ENCODE measurements at places on chromosomes 16 and 17.

GRCh38 chr17:82198092-82198491, 14.6 kb downstream of the CCDC57 start:
- no peak for DNase-seq
- no peak overlapping the region for H3K27ac ChIP-seq
- no peak overlapping the region for H3K4me3 ChIP-seq
- no peaks in the 10 kb centered on the region for H3K27me3 ChIP-seq
- peaks cover 11% of the 10 kb centered on the region for H3K36me3 ChIP-seq

GRCh38 chr17:38512473-38513058, 84.3 kb downstream of the ARHGAP23 start:
- no peak overlapping the region for H3K4me3 ChIP-seq
- peaks cover 43% of the 10 kb centered on the region for H3K4me1 ChIP-seq
- H3K27ac ChIP-seq = peak overlapping the region; percentile 89
- no peak for DNase-seq
- peaks cover 14% of the 10 kb centered on the region for H3K36me3 ChIP-seq

DNA sequence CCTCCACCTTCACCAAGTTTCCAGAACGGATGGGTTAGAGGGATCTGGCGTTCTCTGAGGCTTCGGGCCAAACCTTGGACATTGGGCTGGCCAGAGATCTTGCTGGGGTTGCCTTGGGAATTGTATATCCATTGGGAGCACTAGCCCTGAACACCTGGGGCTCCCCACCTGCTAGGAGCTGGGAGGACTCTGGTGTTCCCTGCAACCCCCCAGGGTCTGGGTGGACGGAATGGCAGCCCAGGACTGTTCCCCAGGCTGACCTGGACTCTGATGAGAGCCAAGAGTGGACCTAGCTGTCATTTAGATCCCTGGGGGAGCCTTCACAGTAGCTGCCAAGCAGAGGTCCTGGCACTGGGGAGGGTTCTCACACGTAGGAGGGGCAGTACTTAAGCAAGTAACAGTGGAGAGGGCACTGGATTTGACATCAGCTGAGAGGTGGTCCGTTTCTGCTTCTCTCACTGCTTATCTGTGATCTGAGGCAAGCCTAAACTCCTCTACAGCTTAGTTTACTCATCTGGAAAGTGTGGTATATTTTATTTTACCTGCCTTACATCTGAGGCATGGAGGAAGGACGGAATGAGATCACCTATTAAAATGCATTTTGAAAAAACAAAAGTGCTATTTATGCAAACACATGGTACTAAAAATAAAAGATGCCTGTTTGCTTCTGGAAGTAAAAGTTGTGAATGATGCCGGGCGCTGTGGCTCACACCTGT, 11.7 kb downstream of the SOCS3 start:
- no peak for DNase-seq
- H3K27me3 ChIP-seq = peaks cover 5% of the 10 kb centered on the region
- no peaks in the 10 kb centered on the region for H3K36me3 ChIP-seq
- H3K4me1 ChIP-seq = peaks cover 63% of the 10 kb centered on the region

DNA sequence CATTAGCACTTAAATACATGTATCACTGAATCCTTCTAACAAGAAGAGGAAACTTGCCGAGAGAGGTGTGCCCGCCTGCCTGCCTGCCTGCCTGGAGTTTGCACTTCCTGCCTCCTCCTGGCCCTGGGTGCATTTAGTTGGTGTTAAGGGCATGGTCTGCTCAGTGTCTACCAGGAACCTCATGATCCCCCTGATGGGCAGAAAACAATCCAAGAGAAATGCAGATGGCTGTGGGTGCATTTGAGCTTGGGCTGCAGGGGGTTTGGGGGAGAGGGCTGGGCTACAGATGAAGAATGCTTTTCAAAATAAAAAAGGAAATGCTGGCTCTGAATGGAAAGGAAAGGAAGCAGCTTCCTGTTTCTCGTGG, 10.1 kb downstream of the KSR1 start:
- DNase-seq = no peak
- H3K27ac ChIP-seq = no peak overlapping the region
- no peaks in the 10 kb centered on the region for H3K36me3 ChIP-seq
- peaks cover 5% of the 10 kb centered on the region for H3K4me1 ChIP-seq
- no peak overlapping the region for H3K4me3 ChIP-seq
- H3K27me3 ChIP-seq = peaks cover 9% of the 10 kb centered on the region

DNA sequence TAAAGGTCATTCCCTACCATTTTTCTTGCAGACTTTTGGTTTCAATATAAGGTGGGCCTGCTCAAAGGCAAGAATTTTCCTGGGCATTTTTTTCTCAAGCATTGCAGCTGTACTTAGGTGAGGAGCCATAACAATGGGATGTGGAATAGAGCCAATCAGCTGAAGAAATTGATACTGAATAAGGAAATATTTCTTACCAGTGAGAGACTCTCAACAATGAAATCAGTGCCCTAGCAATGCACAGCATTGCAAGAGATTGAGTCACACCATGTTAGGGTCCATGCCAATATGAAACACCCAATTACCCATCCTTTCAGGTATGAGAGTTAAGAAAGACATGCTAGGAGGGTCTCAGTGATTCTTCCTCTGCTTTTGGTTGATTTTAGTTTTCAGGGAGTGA, 237.6 kb downstream of the SOX9 start:
- peaks cover 29% of the 10 kb centered on the region for H3K36me3 ChIP-seq
- peaks cover 47% of the 10 kb centered on the region for H3K4me1 ChIP-seq
- H3K4me3 ChIP-seq = no peak overlapping the region
- H3K27ac ChIP-seq = peak overlapping the region; percentile 38
- H3K27me3 ChIP-seq = no peaks in the 10 kb centered on the region

DNA sequence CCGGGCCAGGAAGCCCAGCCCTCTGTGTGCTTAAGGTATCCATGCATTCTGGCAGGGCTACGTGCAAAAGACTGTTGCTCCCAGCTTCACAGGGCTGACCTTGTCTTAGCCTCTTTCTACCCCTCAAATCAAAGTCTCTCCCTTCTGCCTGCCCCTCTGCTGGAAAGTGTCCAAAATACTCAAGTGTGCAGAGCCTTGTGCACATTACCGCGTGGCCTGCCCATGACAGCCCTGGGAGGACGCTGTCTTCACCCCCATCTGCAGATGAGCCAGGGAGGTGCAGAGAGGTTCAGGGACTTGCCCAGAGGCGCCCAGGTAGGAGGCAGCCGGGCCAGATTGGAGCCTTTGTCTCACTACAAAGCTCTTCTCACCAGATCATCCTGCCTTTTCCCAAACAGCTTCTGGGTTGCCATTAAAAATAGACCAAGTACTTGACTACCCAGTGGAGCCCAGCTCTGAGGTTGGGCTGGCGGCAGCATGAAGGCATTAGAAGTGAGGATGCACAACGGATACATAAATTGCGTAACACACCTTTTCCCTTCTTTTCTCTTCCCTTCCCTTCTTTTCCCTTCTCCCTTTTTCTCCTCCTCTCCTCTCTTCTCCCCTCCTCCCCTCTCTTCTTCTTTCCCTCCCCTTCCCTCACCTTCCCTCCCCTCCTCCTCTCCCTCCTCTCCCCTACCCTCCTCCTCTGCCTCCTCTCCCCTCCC, 3.5 kb downstream of the CACNG4 start:
- no peaks in the 10 kb centered on the region for H3K4me1 ChIP-seq
- peaks cover 56% of the 10 kb centered on the region for H3K27me3 ChIP-seq
- H3K4me3 ChIP-seq = no peak overlapping the region
- H3K36me3 ChIP-seq = no peaks in the 10 kb centered on the region
- no peak for DNase-seq

DNA sequence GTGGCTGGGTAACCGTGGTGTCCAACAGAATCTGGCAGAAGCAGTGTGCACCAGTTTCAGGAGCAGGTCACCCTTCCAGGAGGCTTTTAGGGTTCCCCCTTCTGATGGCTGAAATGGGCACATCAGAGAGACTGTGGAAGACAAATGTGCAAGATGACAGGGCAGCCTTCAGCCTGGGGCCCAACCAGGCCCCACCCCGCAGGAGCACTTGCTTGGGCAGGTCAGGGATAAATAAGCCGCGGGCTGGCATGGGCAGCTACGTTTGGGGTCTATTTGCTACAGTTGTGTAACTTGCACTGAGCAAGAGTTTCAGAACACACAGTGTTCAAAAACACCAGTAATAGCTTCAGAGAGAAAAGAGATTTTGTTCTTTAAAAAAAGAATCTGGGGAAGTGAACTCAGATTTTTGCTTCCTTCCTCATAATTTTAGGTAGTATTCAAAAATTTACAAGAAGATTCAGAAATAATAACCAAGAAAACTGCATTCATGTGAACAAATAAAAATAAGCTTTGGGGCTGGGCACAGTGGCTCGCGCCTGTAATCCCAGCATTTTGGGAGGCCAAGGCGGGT, 44.9 kb upstream of the BAHCC1 start:
- H3K4me3 ChIP-seq = no peak overlapping the region
- no peak for DNase-seq
- H3K4me1 ChIP-seq = peaks cover 8% of the 10 kb centered on the region
- H3K27ac ChIP-seq = no peak overlapping the region
- H3K36me3 ChIP-seq = no peaks in the 10 kb centered on the region

DNA sequence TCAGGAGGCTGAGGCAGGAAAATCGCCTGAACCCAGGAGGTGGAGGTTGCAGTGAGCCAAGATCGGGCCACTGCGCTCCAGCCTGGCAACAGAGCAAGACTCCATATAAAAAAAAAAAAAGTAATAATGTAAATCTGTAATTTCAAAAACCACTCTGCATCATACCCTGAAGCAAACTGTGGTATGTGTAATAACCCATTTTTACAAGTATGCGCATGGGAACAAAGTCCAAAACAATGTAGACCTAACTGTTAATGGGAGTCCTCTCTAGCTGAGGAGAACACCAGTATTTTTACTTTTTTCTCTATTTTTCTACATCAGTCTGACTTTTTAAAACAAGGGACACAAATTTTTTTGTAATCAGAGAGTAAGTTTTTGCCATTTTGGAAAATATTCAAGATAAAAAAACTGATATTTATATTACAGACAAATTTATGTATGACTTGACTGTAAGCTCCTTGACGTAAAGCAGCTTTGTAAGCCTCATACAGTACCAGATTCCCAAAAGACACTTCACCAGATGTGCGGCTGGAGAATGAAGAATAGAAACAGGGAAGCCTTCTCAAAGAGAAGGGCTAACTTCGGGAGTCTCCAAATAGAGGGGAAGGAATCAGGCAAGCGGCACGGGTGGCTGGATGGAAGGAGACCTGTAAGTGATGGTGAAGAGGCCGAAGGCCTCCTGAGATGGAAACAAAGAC, 25.7 kb downstream of the CMTM4 start:
- H3K27me3 ChIP-seq = peaks cover under 1% of the 10 kb centered on the region
- peaks cover 12% of the 10 kb centered on the region for H3K4me1 ChIP-seq
- H3K27ac ChIP-seq = no peak overlapping the region
- no peaks in the 10 kb centered on the region for H3K36me3 ChIP-seq
- H3K4me3 ChIP-seq = no peak overlapping the region
- DNase-seq = no peak

DNA sequence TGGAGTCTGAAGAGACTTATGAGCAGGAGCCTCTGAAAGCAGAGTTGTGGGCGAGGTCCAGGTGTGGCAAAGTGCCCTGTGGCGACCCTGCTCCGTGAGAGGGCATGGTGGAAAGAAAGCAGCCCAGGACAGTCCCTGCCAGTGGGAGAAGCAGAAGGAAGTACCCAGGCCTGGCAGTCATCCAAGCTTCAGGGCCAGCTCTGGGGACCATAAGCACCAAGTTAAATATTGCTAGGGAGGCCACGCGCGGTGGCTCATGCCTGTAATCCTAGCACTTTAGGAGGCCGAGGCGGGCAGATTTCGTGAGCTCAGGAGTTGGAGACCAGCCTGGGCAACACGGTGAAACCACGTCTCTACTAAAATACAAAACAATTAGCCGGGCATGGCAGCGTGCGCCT, 4.9 kb upstream of the ASGR1 start:
- peaks cover 6% of the 10 kb centered on the region for H3K4me1 ChIP-seq
- no peak overlapping the region for H3K4me3 ChIP-seq
- H3K27me3 ChIP-seq = peaks cover 6% of the 10 kb centered on the region
- DNase-seq = no peak

- H3K4me3 ChIP-seq = peak overlapping the region; percentile 92
- no peak for DNase-seq
- H3K27ac ChIP-seq = peak overlapping the region; percentile 98
- H3K4me1 ChIP-seq = peaks cover 30% of the 10 kb centered on the region
- no peaks in the 10 kb centered on the region for H3K36me3 ChIP-seq
Observed at GRCh38 chr17:64974750-64975317, 55.6 kb upstream of the LRRC37A3 start.

DNA sequence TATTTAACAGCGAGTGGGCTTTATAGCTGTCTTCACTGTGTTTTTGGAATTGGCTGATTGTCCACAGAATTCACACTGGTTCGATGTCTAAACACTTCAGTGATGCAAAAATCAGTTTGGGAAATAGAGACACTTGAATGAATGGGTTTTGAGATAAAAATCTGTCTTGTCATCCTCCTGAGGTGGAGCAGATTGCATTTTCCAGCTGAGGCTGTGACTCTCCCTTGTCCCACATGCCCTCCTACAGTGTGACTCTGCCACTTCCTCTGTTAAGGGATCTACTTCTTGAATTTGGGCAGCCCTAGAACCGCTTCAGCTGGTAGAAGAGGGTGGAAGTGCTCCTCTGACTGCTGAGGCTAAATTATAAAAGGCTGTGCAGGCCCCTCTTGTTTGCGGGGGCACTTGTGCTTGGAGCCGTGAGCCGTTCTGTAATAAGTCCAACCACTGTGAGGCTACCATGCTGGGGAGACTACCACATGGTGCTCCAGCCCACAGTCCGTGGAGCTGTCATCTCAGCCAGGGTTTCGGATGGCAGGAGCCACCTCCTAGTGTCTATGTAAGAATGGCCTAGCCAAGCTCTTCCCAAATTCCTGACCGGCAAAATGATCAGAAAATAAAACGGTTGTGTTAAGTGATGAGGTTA, 175.9 kb downstream of the SPECC1 start:
- no peaks in the 10 kb centered on the region for H3K27me3 ChIP-seq
- no peak overlapping the region for H3K4me3 ChIP-seq
- peaks cover 44% of the 10 kb centered on the region for H3K4me1 ChIP-seq
- H3K36me3 ChIP-seq = peaks cover 4% of the 10 kb centered on the region
- H3K27ac ChIP-seq = peak overlapping the region; percentile 56

- peak overlapping the region; percentile 93 for H3K4me3 ChIP-seq
- no peak for DNase-seq
- H3K27ac ChIP-seq = peak overlapping the region; percentile 95
Observed at GRCh38 chr17:8289103-8289397, 580 bp downstream of the RANGRF start.

DNA sequence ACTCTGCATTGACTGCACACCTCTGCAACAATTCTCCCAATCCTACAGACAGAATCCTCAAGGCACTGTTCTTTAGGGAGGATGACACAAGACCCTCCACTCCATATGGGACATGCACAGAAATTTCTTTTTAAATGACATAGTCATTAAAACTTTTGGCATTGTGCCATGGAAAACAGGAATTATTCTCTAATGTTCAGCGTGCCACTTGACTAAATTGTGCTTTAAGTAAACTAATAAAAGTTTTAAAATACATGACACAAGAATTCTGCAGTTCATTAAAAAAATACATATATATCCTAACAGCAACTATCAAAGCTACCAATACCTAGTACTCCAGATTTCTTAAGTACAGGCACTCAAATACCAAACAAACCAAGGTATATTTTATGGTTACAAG, 16.0 kb downstream of the CEP112 start:
- no peaks in the 10 kb centered on the region for H3K27me3 ChIP-seq
- peaks cover 9% of the 10 kb centered on the region for H3K36me3 ChIP-seq
- H3K4me1 ChIP-seq = no peaks in the 10 kb centered on the region
- DNase-seq = no peak

GRCh38 chr16:88570691-88571092, 489 bp downstream of the ZC3H18 start:
- peaks cover 33% of the 10 kb centered on the region for H3K4me1 ChIP-seq
- peaks cover 3% of the 10 kb centered on the region for H3K27me3 ChIP-seq
- DNase-seq = no peak

- peaks cover 5% of the 10 kb centered on the region for H3K27me3 ChIP-seq
- peaks cover 13% of the 10 kb centered on the region for H3K36me3 ChIP-seq
- H3K4me3 ChIP-seq = no peak overlapping the region
- peak overlapping the region; percentile 81 for H3K27ac ChIP-seq
Observed at GRCh38 chr16:89472711-89473075, 17.7 kb downstream of the ANKRD11 start.
